ENCODE measurements at places on chromosomes 3 and 15.
A peak's percentile ranks its signal among the peaks of the same experiment; 100 is the strongest.

GRCh38 chr3:35137612-35138011 is 501.7 kb upstream of the ARPP21 start:
- DNase-seq: no peak

GRCh38 chr3:82495655-82496054 is 734.2 kb upstream of the GBE1 start:
- no peak for DNase-seq

GRCh38 chr3:171455603-171456550 is 4.3 kb downstream of the TNIK start:
- no peak for DNase-seq

GRCh38 chr3:42387802-42388651 is 22.4 kb downstream of the LYZL4 start:
- DNase-seq: no peak

DNA sequence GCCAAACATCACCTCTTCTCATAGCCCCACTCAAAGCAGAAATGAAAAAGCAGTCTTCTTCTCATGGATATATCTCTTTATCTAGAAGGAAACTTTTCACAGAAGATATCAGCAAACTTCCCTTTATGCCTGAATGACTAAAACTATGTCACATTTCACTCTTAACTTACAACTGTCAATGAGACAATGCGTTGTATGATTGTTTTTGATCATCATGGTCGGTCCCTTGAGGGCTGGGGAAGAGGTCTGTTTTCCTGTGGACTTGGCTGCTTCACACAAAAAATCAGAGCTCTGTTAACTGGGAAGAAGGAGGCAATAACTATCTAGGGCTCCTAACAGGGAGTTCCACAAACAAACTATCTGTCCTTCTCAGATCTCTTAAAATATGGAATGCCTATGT is 5.1 kb downstream of the NLGN1 start:
- DNase-seq: no peak

- DNase-seq: no peak
Measured at GRCh38 chr3:65938676-65939075, 100.0 kb downstream of the MAGI1 start.

GRCh38 chr15:43285609-43286037 is 18.9 kb upstream of the TGM5 start:
- no peak for DNase-seq

GRCh38 chr3:195207731-195208130 is 63.2 kb downstream of the XXYLT1 start:
- no peak for DNase-seq

DNA sequence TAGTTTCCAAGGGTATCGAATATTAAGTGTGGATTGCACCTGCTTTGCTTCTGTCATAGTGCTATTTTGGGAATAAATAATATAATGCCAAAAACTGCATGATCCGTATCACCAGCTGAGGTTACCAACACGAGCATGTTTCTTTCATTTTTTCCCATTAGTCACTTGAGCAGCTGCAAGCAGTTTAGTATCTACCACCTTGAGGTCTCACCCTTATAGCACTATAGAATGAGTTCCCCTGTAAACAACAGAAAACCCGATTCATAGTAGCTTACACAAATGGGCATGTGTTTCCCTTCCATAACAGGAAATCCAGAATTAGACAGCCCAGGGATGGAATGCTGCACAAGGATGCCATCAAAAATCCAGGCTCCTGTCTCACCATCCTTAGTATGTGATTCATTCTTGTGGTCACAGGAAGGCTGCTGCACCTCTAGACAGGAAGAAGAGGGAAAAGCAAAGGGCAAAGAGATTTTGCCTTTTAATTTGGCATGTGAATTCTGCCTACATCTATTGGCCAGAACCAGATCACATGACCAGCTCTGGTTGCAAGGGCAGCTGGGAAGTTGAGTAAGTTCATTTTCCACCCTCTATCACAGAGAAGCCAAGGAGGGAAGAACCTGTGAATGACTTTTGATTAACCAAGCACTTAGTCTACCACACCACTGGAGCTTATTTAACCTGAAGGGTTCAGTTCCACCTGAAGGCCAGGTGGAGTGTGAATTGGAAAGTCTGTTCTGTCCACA is 91.3 kb upstream of the SLC25A36 start:
- no peak for DNase-seq

GRCh38 chr3:126134219-126134975 is 46.0 kb downstream of the ALDH1L1 start:
- DNase-seq: peak; percentile 1

DNA sequence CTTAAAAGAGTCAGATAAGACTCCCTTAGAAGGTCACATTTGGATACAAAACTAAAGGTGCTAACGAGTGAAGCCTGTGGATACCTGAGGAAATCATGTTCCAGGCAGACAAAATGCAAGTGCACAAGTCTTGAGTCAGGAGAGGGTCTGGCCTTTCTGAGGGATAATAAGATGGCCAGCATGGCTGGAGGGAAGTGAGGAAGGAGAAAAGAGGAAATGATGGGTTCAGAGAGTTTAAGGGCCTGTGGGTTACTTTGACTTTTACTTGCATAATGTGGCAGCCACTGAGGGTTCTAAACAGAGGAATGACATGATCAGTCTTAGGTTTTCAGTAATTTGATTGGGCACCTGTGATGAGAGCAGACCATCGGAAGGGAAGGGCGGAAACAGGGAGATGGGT is 3.5 kb upstream of the ROPN1B start:
- DNase-seq: no peak

DNA sequence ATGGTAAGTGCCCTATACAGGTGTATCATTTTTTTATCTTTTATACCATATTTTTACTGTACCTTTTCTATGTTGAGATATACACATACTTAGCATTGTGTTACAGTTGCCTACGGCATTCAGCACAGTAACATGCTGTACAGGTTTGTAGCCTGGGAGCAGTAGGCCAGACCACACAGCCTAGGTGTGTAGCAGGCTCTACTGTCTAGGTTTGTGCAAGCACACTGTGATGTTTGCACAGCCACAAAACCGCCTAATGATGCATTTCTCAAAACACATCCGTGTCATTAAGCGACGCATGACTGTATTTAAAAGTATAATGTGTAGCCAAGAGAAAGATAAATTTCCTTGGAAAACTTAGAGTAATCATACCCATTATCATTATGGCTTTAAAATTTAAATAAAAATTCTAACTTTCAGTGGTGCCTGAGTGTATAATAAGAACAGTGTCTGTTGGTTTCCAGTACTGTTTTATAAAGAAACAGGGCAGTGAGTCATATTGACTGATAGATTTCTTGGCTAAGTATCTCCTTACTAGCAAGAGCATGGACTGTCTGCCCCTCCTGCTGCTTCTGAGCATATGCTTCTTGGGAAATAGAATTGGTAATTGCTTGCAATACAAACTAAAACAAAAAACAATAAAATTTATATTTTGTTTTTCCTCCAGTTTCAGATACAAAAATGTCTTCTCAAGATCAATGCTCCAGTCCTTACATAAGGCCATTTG is 18.3 kb downstream of the CALML4 start:
- DNase-seq: no peak

GRCh38 chr15:83200162-83200561 is 7.5 kb downstream of the HDGFL3 start:
- DNase-seq: no peak

GRCh38 chr15:98827217-98827616 is 178.9 kb downstream of the IGF1R start:
- no peak for DNase-seq

GRCh38 chr15:51212909-51213308 is 118.2 kb upstream of the TNFAIP8L3 start:
- DNase-seq: no peak

- no peak for DNase-seq
Measured at GRCh38 chr15:46088486-46089445, 453.9 kb downstream of the SQOR start.

GRCh38 chr3:90040554-90040953 is 933.1 kb downstream of the EPHA3 start:
- DNase-seq: no peak

DNA sequence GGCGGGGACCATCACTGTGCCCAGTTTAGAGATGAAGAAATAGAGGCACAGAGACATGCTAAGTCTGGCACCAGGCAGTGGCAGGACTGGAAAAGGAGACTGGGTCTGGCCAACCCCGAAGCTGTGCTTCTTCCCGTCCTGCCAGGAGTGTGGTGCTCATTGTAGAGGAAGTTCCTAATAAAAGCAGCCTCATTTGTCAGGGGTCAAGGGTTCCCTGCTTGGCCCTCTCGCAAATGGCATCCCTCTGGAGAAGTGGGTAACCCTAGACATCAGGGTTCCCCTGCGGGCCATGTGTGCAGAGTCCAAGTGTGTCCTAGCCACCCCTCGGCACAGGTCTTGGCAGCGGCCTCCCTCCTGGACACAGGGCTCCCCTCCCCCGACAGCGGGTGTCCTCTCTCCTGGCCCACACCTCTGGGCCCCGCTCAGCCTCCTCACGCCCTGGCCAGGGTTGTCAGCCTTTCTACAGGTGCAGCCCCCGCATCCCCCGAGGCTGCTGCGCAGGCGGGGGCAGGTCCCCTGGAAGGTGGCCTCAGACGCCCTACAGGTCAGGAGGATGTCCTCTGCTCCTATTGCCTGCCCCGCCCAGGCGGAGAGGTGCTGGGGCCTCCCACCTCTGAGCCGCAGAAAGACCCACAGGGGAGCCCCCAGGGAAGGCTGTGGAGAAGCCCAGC is 61.8 kb upstream of the PRR20G start:
- no peak for DNase-seq

DNA sequence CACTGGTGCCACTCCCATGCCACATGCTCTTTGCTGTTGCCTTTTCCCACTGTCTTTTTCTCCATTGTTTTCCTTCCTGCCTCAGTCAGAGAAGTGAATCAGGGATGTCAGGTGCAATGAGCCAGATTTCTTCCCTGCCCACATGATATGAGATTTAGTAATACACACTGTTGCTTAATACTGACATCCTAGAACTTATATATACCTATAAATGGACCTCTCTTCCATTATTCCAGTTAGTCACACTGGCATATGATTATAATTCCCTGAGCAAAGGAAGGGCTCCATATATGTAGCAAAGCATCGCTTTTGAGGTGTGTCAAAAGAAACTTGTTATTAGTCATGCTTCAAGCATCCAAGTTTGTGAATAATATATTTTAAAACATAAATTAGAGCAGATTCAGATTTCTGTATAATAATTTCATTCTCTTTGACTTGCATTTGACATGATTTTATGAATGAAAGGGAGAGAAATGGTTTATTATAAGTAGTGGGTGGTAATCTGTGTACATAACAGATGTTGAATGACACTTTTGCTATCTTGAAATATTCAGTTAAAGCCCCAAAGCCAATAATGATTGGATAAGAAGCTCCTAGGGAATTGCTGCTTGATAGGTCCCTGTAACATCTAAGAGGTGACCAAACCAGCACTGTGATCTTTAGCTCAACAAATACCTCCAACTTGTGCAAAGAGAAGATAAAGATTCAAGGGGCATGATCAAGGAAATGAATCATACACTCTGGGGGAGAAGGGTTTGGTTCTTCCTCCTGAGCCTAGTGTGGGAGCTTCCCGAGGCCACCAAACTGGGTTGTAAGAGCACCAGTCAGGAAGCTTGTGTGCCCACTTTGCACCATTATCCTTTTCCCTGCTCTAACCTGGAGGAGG is 48.6 kb downstream of the CHST2 start:
- DNase-seq: no peak

DNA sequence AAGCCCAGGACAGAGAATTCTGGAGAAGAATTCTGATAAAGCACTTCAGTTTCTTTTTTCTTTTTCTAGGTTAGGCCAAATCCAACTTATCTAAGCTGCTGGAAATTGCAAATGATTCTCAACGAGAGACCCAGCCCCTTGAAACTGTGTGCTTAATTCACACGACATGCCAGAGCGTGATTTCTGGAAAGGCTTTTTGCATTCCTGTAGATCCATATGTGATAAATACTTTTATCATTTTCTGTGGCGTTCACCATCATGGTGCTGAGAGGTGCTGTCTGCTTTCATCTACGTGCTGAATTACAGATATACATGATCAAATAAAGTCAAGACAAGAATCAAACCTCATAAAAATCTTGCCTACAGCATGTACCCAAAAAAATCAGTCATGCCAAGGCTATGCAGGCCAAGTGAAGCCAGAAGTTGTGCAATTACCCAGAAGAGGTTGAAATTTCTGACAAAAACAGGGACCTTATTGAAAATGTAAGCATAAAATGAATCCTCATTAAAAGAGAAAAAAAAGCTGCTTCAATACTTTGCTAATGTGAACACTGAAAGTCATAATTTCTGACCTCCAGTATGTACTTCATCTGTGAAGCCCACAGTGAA is 10.8 kb upstream of the MEF2A start:
- no peak for DNase-seq

GRCh38 chr15:44706946-44707636 is 4.0 kb downstream of the PATL2 start:
- DNase-seq: no peak

DNA sequence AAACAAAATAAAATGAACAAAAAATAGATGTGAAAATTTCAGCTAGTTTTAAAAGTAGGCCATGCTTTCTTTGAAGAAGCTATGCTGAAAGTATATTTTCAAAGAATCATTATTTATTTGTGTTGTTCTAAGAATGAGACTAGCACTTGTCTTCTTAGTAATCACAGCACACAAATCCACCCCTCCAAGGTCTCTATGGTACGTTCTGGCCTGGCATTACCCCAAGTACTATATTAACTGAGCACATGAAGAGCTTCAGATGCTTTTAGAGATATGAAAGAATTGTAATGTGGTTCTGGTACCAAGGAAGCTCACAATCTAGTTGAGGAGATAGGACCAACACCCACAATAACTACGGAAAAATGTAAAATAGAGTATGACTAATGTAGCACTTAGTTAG is 416.5 kb downstream of the PLCL2 start:
- DNase-seq: no peak

- no peak for DNase-seq
Measured at GRCh38 chr15:98628216-98628615, 20.1 kb upstream of the IGF1R start.

GRCh38 chr3:148477375-148477774 is 220.3 kb upstream of the AGTR1 start:
- no peak for DNase-seq

DNA sequence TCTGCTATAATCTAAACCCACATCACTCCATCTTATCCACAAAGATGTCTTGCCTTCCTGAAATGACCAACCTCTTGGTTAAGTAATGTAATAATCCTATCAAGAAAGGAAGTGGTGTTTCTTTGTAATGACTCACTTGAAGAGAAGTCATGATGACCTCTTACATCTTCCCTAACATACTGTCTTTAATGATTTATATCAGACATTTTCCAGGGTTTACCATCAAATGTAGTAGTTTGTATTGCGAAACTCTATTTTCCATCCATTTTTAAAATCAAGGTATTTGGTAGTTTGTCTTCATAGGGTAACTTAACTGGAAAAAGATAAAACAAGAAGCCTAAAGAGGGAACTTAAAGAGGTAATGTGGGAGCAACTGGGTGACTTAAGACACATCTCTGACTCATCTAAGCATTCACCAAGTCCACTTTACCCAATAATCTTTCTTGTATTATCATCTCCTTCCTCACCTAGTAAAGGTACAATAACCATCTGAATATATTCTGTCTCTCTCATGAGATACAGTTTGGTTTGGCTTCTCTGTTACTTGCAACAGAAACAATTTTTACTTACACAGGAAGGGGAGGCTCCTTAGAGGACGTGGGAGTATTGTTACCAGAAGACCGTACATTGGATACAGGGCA is 5.7 kb upstream of the MAPK6 start:
- DNase-seq: no peak

Data from DMS79 (cell line).